Activated CD4-positive, alpha-beta T cell treated with anti-CD3 and anti-CD28 coated beads for 48 hours (primary cell): ENCODE measurements at places on chromosomes 11 and 22.

DNA sequence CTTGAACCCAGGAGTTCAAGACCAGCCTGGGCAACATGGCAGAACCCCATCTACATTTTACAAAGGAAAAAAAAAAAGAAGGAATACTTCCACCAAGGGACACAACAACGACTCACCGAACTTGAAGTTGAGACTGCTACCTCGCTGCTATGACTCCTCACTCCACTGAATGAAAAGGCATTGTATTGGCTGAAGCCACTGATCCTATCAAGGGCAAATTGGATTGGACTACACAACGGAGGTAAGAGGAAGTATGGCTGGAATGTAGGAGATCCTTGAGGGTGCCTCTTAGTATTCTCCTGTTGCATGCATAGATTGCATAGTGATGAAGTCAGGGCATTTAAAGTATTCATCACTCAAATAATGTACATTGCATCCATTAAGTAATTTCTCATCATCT is 97.9 kb downstream of the CWF19L2 start:
- no peak for DNase-seq

DNA sequence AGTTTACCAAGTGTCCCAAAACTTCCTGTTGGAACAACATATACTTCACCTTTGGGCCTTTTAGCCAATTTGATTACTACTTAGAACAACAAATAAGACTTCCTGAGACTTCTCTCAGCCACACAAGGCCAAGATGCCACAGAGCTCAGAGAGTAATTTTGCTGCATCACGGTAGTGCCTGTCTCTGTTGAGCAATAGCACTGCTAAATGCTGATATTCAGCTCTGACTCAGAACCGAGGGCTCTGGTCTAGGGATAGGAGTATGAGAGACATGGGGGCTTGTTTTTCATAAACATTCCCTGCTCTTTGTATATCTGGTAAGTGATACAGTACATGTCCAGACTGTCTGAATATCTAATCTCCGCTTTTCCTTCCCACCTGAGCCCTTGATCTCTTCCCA is 260.4 kb upstream of the ARHGAP20 start:
- DNase-seq, result no peak

- DNase-seq, result no peak
These were observed 2.9 kb downstream of the SOX10 start for GRCh38 chr22:37981282-37982011.

- no peak for DNase-seq
These were observed 91.0 kb upstream of the SHISAL1 start for GRCh38 chr22:44403602-44404329.

DNA sequence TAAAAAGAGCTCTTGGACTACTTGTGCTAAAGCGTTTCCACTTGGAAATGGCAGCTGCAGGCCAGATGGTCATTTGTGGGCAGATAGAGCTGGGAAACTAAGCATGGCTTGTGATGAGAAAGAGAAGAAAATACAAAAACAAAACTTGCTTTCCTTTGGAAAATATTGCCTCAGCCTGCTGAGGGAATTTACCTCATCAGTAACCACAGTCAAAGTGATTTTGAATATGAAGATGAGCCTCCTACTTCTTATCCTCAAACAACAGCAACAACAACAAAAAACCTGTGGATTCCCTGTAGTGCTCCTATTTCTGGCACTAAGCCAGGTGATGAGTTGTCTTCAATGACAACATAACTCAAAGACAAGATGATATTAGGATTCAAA is 62.7 kb upstream of the FIBIN start:
- no peak for DNase-seq

GRCh38 chr11:125314276-125315078 is 149.9 kb downstream of the PKNOX2 start:
- DNase-seq, result no peak

- no peak for DNase-seq
These were observed 162.2 kb downstream of the ARHGAP42 start for GRCh38 chr11:100849009-100849900.

DNA sequence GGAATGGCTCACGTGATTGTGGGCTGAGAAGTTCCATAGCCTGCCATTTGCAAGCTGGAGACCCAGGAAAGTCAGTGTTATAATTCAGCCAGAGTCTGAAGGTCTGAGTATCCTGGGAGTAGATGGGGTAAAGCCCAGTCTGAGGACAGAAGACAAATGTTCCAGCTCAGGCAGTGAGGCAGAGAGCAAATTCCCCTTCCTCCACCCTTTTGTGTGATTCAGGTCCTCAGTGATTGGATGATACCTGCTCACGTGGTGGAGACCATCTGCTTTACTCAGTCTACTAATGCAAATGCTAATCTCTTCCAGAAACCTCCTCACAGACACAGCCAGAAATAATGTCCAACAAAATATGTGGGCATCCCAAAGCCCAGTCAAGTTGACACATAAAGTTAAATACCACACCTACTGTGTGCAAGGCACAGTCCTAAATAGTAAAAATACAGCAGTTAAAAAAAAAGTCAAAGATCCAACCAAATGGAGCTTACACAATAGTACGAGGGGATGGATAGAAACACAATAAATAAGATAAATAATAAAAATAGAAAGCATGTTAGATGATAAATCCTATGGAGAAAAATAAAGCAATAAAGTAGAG is 13.2 kb upstream of the APOL6 start:
- DNase-seq, result no peak

GRCh38 chr11:131913267-131913666 is 542.9 kb downstream of the NTM start:
- DNase-seq, result no peak

- DNase-seq, result peak; percentile 50
These were observed 2.4 kb downstream of the MAPK1 start for GRCh38 chr22:21865041-21865440.

DNA sequence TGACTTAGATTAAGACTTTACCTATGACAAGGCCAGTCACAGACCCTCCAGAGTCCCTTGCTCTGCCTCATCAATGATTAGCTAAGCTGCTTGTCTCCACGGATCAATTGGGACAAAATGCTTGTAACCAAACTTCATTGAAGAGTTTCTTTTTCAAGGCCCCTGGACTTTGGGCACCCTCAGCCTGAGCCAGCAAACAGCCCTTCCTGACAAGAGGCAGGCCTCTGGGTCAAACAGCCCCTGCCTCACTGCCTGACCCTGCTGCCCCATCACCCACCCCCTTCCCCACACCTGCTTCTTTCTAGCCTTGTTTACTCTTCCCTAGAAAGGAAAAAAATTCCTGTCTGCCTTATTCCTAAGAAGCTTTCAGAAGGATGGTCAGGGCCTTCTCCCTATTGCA is 26.3 kb upstream of the CDON start:
- DNase-seq, result no peak

GRCh38 chr11:128981254-128981653 is 38.6 kb upstream of the TP53AIP1 start:
- no peak for DNase-seq
